Cerebellum (tissue), 4 donors: ENCODE measurements at places on chromosomes 2 and 18. TPM values are rescaled to one million over a fixed set of nuclear protein-coding genes. Genes with fewer than 3 reads are reported as not detected.

- DNase-seq, result no peak
Observed at GRCh38 chr18:8196238-8196637, 413.0 kb upstream of the RAB12 start.

The FLACC1 gene
- total RNA-seq, result 3.7 TPM

The KCNE4 gene
- 1.5 TPM for total RNA-seq

DNA sequence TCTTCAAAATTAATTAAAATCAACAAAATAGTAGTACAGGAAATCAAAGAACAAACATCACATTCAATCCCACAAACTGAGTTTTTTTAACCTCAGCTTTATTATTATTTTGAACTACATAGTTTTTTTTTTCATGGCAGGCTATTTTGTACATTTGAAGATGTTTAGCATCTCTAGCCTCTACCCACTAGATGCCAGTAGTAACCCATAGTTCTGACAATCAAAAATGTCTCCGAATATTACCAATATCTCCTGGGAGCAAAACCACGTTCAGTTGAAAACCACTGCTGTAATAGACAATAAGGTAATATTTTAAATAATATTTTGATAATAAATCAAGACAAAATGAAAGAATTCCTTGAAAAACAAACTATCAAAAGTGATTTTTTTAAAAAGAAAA, 702.6 kb upstream of the LRRTM1 start:
- no peak for DNase-seq

DNA sequence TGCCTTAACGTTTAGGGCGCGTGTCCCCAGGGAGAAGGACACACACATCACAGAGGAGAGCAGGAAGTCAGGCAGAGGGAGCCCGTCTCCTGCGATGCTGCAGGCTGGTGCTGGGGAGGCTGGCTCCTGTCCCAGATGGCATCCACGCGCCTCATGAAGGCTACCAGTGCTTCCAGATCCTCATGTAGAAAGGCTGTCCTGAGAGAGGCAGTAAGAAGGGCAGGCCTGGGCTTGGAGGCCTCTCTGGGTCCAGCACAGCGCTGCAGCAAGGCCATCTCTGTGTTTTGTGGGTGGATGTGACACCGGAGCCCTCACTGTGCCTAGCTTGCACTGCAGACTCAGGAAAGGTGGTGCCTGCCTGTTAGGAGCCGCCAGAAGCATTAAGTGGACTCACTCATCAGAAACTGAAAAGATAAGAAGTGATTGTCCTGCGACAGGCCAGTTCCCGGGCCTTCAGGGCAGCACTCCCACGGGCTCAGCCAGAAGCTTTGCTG, 62.7 kb downstream of the FAM168B start:
- DNase-seq, result peak; percentile 54

The UGT1A8 gene
- total RNA-seq, result not detected

GRCh38 chr2:172863341-172863740, 127.7 kb downstream of the RAPGEF4 start:
- no peak for DNase-seq

The DHRS9 gene
- total RNA-seq, result 0.64 TPM

The CYP26B1 gene
- total RNA-seq, result 47.5 TPM

- DNase-seq, result no peak
Observed at GRCh38 chr2:113025737-113026136, 20.5 kb downstream of the IL36A start.

The MYO7B gene
- 0.27 TPM for total RNA-seq

- no peak for DNase-seq
Observed at GRCh38 chr2:229343661-229344060, 72.6 kb upstream of the PID1 start.

- no peak for DNase-seq
Observed at GRCh38 chr2:190280565-190281350, 38.9 kb downstream of the HIBCH start.

DNA sequence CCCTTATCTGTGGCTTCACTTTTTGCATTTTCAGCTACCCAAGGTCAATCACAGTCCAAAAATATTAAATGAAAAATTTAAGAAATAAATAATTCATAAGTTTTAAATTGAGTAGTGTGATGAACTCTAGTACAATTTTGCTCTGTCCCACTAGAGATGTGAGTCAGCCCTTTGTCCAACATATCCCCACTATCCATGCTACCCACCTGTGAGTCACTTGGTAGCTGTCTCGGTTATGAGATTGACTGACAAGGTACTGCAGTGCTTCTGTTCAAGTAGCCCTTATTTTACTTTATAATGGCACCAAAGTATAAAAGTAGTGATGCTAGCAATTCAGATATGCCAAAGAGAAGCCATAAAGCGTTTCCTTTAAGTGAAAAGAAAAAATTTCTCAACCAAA, 28.8 kb downstream of the ADCY3 start:
- no peak for DNase-seq

GRCh38 chr2:31660165-31660564, 79.4 kb upstream of the SRD5A2 start:
- no peak for DNase-seq

DNA sequence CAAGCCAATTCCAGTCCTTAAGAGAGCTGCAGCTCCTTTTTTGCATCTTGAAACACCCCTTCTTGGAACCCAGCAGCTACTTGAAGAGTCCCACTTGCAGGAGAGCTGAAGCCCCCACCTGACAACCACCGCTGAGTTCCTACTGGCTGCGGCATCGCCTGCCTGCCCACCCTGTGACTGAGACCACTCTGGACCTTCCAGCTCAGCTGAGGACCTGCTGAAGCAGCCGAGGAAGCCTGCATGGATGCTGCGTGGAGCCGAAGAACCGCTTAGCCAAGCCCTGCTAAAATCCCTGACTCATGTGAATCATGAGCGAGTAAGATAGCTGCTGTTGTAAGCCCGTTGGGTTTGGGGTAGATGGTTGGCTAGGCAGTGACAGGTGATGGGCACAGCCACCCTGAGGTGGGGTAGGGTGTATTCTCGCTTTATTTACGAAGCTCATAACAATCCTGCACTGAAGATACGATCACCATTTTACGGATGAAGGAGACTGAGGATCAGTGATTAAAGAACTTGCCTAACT, 78.4 kb downstream of the INHBB start:
- no peak for DNase-seq

GRCh38 chr2:9693196-9693491, 62.3 kb upstream of the YWHAQ start:
- DNase-seq, result peak; percentile 97

The ZNF397 gene
- 56.8 TPM for total RNA-seq

DNA sequence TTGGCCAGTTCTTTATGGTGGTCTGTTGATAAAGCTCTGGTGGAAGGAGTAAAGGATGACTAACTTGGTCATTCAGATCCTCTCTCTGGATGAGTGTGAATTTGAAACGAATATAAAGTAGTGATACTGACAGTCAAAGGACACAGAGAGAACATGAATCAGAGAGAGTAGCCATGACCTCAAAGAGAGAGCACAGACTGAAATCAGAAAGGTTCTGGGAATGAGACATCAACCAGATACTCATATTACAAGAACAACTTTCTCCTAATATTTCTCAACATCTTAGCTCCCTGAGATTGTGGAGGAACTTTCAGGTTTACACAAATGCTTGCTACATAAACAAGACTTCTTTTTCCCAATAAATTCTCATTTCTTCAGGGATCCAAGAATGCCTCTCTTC, 849.1 kb upstream of the CHAC2 start:
- no peak for DNase-seq

GRCh38 chr2:172702451-172702850, 33.2 kb upstream of the RAPGEF4 start:
- peak; percentile 71 for DNase-seq

DNA sequence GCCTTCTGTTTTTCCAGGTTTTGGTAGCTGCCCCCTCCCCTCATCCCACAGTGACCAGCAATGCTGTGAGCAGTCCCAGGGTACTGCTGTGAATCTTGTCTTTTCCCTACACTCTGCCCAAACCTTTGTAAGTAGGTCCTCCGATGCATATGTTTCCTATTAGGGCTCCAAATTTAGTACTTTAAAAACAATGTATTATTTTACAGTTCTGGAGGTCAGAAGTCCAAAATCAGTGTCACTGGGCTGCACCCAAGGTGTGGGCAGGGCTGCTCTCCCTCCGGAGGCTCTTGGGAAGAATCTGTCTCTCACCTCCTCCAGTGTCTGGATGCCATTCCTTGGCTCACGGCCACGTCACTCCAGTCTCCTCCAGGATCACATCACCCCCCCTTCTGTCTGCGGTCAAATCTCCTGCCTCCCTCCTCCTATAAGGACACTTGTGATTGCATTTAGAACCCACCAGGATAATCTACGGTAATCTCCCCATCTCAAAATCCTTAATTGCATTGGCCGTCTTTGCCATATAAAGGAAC, 208.5 kb downstream of the SH3BP4 start:
- no peak for DNase-seq

DNA sequence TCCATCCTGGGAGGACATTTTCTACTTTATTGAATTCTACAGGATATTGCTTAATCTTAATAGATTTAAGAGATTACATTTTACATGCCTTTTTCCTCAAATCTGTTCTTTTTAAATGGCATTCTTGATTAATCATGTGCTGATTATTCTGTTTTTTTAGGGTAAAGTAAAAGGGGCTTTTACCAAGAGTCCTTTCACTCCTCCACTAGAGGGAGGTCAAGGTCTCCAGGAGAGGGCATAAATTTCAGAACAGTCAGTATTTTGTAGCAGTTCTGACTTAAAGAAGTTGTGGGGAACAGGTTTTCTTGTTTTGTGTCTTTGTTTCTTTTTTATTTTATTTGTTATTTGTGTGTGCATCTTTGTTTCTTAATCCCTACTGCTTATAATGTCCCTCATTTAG, 25.4 kb downstream of the WDR75 start:
- DNase-seq, result no peak

The SOS1 gene
- 52.4 TPM for total RNA-seq

DNA sequence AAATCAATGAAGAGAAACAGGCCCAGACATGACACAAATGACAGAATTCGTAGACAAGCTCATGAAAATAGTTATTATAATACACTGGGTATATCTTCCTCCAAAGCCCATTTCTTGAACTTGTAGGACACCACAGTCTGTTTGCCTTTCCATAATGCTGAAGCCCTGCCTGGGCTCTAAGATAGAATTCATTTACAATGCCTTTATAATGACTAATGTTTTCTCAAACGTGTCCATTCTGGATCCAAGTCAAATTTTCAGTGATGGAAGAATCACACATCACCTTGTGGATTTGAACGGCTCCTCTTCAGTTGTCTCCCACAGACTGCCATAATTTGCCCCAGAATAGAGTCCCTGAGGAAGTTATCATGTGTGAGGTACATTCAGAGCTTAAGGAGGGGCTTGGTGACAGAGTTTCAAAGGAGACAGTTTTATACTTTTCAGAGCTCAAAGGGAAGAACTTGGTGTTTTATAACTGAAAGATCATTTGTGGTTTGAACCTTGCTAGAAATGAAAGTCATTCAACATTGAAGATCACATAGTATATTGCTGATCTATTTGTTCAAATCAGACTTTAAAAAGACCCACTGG, 38.2 kb downstream of the CASP8 start:
- DNase-seq, result no peak

The EVA1A gene
- total RNA-seq, result 0.36 TPM

GRCh38 chr2:14572633-14573032, 59.9 kb upstream of the LRATD1 start:
- no peak for DNase-seq

DNA sequence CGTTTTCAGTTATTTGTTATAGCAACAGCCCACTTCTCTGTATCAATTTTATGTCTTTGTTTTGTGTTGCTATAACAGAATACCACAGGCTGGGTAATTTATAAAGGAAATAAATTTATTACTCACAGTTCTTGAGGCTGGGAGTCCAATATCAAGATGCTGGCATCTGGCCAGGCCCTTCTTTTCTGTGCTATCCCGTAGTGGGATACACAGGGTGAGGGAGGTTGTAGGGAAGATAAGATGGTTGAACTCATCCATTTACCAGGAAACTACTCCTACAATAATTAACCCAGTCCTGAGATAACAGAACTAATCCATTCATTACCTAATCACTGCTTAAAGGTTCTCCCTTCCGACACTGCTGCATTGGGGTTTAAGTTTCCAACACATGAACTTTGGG, 220.7 kb downstream of the TPGS2 start:
- DNase-seq, result no peak

The VAMP8 gene
- total RNA-seq, result 1.6 TPM
